ENCODE measurements at places on chromosomes 12 and 14.

DNA sequence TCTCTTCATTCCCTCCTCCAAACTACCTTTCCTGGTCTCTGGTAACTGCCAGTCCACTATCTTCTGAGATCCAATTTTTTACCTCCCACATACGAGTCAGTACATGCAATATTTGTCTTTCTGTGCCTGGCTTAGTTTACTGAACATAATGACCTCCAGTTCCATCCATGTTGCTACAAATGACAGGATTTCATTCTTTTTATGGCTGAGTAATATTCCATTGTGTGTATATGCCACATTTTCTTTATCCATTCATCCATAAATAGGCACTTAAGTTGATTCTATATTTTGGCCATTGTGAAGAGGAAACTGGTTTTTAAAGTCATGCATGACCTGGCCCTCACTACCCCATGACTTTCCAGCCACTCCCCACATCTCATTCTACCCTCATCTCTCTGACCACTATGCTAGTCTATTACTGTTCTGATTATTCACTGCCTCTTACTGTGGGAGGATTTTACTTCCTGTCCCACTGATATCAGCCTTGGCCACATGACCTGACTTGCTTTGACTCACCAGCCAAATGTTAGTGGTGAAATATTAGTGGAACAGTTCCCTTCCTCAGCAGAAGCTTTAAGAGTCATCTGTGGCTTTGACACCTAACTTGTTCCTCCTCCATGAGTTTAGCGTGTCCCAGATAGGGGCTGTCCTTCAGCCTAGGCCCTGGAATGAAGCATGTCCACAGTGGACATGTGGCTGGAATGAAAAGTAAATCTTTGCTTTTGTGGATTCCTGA, 52.2 kb downstream of the GOLGA5 start:
- no peak for DNase-seq

GRCh38 chr14:30638926-30639325, 16.8 kb downstream of the SCFD1 start:
- DNase-seq = no peak

- no peak for DNase-seq
Measured at GRCh38 chr14:99511421-99512109, 30.4 kb downstream of the CCNK start.

GRCh38 chr14:61444215-61444768, 122.9 kb downstream of the PRKCH start:
- peak; percentile 53 for DNase-seq

DNA sequence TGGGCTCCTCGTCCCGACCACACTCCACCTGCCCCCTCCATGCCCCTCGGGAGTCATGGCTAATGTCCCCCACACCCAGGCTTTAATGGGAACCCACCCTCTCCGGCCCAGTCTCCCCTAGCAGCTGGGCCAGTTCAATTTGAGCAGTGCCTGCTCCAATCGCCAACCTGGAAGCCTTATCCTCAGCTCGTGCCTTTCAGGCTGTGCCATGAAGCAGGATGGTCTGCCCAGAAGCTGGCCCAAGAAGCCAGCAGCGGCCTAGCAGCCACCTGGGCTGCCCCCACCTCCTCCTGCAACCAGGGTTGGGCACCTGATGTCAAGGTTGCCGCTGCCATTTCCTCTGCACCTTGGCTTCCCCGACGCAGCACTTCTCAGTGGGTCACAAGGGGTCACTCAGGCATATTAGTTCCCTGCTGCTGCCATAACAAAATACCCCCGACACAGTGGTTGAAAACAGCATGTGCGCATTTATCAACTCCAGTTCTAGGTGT, 2.3 kb upstream of the CLBA1 start:
- DNase-seq = no peak

- no peak for DNase-seq
Measured at GRCh38 chr12:106906715-106907114, 49.0 kb upstream of the TMEM263 start.

GRCh38 chr14:96247031-96247430, 9.0 kb upstream of the BDKRB1 start:
- no peak for DNase-seq

GRCh38 chr12:129902371-129903091, 1.3 kb downstream of the TMEM132D start:
- no peak for DNase-seq

DNA sequence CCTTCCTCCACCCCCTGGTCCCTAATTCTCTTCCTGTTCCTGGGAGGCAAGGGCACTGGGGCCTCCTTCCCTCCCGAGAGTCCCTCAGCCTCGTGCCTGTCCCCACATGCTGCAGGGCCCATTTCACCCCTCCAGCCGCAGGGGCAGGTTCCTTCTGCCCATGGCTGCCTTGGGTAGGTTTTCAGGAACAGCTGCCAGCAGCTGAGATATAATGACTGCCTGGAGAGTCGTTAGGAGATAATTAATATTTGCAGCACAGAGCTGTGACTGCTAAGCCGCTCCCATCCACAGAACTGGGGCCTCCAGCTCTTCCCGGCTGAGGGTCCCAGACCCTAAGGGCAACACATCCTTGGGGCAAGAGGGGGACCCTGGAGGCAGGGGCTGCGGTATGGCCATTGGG, 211.9 kb upstream of the LHX5 start:
- DNase-seq = no peak

DNA sequence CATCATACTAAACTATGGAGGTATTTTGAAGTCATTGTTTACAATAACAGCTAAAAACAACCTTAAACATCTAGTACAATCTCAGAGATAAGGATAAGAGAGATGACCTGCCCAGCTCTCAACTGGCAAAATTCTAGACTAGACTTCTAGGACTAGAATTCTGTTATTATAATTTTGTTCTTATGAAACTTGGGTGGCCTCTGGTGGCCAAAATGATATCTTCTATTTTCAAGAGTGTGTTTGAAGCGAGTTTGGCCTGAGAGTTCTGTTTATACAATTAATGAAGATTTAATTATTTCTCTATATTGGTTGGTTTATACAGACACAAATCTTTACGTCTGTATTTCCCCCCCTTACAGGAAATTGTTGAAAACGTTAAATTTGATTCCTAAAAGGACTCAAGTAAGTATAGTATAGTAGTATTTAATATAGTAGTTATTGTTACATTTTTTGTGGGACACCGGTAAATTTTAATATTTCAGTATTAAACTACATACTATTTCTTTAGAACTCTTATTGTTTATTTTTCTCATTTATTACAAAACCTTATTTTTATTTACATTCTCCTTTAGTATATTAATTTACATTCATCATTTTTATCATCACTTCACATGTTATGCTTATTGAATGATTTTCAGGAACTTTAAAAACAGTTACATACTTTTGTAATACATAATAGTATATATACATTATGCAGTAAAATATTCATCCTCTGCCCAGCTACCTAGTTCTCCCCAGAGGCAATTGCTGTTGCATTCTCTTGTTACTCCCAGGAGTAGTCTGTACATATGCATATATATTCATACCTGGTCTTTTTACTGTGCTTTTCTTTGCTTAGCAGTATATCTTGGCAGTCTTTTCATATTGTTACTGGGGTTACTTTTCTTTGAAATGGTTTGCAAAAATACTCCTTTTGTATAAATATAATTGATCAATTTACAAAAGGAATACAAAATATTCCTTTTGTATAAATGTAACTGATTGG, 6.6 kb downstream of the PPHLN1 start:
- peak; percentile 12 for DNase-seq

GRCh38 chr14:72836085-72836484, 57.8 kb downstream of the DPF3 start:
- no peak for DNase-seq

DNA sequence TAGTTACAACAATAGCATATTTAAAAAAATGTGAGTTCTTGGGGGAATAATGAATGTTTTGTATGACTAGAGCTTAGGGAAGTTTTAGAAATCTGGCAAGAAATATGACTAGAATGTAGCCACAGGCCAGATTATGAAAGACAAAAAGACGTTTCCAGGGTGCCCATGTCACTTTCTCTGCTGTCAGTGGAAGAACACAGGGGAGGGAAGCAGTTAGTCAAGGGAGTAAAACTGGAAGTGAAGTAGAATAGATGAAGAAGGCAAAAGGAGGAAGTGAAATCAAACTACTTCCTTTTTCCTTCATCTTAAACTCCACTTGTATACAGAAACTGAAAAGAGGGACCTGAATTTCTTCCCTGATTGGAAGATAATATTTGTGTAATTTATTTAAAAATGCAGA, 81.2 kb upstream of the ATP2B1 start:
- DNase-seq = no peak

DNA sequence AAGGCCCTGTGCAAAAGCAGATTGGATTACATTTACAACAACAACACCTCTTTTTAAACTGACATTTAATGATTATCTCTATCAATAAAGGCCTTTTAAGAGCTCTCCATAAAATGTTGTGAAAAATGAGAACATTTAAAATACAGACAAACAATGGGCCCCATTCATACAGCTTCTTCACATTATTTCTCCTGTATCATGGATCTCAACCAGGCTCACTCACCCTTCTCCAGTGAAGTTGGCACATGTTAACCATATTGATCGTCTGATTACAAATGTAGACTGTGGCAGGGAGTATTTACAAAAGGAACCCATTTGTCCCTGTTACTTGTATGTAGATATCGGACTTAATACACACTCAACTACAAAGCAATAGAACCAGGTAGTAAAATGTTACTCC, 220.2 kb upstream of the BTG1 start:
- DNase-seq = no peak
